ENCODE measurements at places on chromosomes 13 and 19.

GRCh38 chr19:47183601-47184000 is 47.4 kb downstream of the BBC3 start:
- no peak for DNase-seq

- no peak for DNase-seq
Observed at GRCh38 chr19:34263745-34264237, 9.4 kb downstream of the GARRE1 start.

DNA sequence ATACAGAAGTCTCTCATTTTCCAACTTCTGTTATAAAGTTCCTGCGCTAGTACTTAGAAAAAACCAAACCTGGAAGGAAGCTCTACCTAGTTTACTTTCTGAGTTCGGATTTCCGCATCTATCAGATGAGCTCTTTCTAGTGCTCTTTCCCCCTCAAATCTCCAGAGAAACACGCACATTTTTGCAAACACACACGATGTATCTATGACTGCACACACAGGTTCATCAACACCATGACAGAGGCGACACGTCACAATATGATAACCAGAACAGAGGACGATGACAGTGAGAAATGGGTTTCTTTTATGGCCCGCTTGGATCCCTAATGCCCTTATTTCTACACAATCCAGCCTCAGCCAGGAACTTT is 629 bp upstream of the LRRC63 start:
- DNase-seq, result peak; percentile 17

- DNase-seq, result no peak
Observed at GRCh38 chr19:29503785-29504184, 22.0 kb upstream of the VSTM2B start.

DNA sequence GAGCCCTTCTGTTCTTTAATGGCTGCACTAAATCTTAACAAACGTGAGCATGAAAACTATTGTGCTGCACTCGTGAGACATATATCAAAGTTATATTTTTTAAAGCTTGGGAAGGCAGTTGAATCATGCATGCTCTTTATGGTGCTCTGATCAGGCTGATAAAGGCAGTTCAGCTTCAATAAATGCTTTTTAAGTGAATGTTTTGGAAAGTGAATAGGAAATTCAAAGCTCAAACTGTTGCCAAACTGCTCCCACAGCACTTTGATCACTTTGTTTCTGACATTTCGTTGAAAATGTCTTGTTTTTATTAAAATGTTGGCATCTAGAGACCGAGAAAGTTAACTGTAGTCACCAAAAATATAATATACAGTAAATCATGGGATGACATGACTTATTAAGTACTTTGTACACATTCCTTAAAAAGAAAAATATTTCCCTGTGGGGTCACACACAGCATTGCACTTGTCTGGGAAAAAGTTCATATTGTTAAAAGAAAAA is 625.7 kb upstream of the PCDH9 start:
- no peak for DNase-seq

DNA sequence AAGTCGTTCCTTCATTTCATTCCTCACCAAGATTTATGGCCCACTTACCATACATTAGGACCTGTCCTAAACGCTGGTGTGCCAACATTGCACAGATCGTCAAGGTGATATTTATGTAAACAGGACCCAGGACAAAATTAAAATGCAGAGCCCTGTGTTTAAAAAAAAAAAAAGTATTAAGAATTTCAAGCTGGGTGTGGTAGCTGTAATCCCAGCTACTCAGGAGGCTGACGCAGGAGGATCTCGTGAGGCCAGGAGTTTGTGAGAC is 6.5 kb upstream of the ZNF444 start:
- DNase-seq, result no peak

GRCh38 chr19:47633517-47633916 is 24.6 kb downstream of the BICRA start:
- DNase-seq, result no peak

DNA sequence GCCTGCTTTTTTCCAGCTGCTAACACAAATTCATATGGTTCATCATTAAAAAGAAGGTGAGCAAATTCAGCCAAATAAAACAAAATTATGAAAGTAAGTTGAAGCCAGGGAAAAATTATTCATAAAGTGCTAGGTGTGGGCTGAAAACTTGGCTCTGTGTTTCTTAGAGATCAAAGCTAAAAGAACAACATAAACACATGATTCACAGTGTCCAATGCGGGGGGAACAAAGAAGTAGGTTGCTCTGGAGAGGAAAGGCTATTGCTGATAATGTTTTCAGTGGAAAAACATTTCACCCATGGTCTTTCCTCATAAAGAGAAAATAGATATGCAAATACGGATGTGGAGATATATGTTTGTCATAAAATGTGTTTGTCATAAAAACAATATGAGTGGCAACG is 1691.5 kb upstream of the SLC10A2 start:
- no peak for DNase-seq

- DNase-seq, result peak; percentile 68
Observed at GRCh38 chr19:13884726-13885591, 8.0 kb downstream of the NANOS3 start.

GRCh38 chr13:49454388-49455006 is 10.4 kb downstream of the SETDB2 start:
- peak; percentile 77 for DNase-seq

DNA sequence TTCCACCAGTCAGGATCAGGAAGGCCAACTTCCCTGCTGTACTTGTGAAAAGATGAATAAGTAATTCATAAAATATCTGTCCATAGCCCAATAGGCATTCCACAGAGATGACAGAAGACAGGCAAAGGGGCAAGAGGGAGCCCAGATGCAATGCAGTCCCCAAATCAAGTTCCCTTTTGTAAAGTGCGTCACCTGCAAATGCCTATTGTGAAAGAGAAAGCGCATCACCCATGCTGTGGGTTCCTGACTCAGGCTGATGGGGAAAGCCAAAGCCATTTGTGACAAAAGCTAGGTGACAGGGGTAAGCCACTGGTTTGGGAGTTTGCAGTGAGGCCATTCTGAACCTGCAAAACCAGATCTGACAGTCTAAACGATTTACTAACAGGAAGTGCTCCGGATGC is 157.5 kb upstream of the ZNF536 start:
- no peak for DNase-seq

- DNase-seq, result peak; percentile 92
Observed at GRCh38 chr13:53151336-53152056, 122.9 kb downstream of the OLFM4 start.

GRCh38 chr13:111217641-111218040 is 102.5 kb downstream of the ARHGEF7 start:
- no peak for DNase-seq

- DNase-seq, result no peak
Observed at GRCh38 chr19:55146705-55147273, 2.2 kb downstream of the TNNT1 start.

DNA sequence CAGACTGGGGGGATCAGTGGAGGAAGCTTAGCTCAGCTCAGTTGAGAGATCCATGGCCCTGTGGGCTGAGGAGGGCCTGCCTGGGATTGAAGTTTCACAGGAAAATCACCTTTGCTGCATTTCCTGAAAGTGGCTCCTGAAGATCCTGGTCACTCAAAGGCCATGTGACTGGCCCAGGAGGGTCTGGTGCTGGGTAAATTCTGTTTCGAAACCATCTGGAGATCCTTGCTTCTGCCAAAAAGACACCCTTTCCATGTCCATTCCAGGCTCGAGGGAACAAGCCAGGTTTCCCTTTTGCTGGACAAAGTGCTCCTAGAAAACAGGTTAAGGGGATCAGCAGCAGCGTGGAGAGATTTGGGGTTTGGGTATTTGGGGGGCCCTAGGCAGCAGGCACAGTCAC is 293.3 kb downstream of the ZNF536 start:
- DNase-seq, result no peak

- no peak for DNase-seq
Observed at GRCh38 chr13:78305171-78305570, 298.2 kb downstream of the POU4F1 start.

GRCh38 chr19:5977222-5977784 is 637 bp downstream of the RANBP3 start:
- DNase-seq, result peak; percentile 35

DNA sequence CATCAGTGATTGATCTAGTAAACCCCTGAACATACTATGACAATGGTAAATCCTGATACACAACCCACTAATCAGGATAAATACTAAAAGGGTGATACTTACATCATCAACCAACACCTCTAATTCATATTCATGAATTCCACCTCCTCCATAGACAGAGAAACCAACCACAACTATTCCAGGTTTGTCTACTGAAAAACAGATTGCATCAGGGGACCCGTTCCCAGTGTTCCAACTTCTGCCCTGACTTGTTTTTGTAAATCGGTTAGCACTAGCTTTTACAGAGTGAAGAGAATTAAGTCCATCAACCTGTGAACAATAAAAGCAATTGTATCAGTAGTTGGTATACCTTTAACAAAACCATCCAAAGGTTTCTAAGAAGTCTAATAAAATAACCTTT is 149.2 kb downstream of the MYCBP2 start:
- DNase-seq, result no peak

- no peak for DNase-seq
Observed at GRCh38 chr13:79830945-79831344, 350.0 kb downstream of the NDFIP2 start.

DNA sequence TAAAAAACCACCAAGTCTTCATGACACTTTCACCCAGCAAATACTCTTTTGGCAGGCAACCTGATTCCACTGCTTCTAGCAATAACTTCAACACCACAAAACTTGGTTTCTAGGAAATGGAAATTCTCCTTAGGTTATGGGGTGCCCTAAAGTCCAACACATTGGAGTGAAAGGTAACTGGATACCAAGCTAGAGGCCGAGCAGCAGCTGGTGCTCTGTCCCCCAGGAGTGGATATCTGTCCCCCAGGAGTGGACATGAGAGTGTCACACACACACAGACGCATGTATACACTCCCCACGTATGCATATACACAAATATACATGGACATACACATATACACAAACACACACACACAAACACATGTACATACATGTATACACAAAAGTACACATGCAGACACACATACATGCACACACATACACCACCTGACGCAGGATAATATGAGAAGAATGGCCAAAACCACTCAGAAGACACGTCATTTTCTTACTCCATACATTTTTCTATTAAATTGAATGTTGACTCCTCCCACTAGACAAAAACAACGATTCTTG is 50.8 kb downstream of the RFX2 start:
- DNase-seq, result no peak

DNA sequence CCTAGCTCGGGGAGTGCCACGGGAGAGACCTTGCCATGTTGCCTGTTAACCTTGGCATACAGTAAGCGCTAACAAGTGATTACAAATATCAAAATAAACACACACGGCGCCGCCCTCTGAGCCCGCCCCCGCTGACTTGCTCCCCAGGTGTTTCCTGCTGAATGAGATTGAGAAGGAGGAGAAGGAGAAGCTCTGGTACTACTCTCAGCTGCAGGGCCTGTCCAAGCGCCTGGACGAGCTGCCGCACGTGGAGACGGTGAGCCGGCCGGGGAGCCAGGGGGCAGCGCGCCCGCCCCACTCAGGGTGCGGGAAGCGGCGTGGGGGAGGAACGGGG is 5.0 kb downstream of the APC2 start:
- DNase-seq, result peak; percentile 70

- peak; percentile 86 for DNase-seq
Observed at GRCh38 chr19:1648459-1648849, 4.0 kb downstream of the TCF3 start.

DNA sequence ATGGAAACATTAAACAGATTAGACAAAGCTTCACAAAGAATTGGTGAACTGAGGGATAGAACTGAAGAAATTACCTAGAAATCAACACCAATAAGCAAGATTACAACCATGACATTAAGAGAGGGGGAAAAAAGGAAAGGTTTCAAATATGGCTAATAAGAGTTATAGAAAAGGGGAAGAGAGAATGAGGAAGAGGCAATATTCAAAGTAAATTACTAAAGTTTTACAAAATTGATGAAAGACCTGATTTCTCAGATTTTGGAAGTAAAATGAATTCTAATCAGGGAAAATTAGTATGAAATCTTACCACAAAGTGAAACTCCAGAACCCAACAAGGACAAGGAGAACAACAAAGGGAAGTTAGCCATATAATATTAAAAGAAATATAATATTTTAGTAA is 187.4 kb downstream of the NBEA start:
- no peak for DNase-seq

- no peak for DNase-seq
Observed at GRCh38 chr19:31347828-31348392, 1.3 kb downstream of the TSHZ3 start.

DNA sequence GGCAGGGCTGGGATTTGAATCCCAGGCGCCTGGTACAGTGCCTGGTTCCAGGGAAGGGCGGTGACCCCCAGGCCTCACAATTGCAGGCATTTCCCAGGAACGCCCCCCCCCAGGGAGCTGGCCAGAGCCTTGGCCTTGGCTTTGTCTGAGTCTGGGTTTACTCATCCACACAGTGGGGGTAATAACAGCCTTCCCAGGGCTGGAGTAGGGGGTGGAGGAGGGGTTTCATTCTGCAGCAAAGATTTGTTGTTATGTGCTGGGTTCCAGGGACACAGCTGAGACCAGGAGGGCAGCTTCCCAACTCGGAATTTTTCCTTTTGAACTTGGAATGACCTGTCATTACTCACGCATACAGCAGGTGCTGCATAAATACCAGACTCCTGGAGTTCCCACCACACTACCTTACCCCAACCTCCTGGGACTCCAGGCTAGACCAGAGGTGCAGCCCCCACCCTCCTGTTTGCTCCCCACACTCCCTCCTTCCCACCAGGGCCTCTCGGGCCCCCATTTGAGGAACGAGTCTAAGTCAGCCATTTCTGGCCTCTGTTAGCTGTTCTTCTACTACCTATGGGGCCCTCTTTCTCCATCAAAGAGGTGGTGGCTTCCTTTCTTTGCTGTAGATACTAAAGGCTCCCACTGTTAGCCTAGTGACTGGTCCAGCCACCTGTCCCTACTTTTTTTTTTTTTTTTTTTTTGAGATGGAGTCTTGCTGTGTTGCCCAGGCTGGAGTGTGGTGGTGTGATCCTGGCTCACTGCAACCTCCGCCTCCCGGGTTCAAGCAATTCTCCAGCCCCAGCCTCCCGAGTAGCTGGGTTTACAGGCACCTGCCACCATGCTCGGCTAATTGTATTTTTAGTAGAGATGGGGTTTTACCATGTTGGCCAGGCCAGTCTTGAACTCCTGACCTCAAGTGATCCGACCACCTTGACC is 1.6 kb upstream of the ADAMTS10 start:
- DNase-seq, result no peak

DNA sequence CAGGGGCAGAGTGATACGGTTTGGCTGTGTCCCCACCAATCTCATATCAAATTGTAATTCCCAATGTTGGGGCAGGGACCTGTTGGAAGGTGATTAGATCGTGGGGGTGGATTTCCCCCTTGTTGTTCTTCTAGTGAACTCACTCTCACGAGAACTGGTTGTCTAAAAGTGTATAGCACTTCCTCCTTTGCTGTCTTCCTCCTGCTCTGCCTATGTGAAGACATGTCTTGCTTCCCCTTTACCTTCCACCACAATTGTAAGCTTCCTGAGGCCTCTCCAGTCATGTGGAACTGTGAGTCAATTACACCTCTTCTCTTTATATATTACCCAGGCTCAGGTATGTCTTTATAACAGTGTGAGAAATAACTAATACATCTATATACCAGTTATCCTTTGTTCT is 706.4 kb upstream of the KLHL1 start:
- DNase-seq, result no peak

GRCh38 chr13:98222816-98223215 is 45.7 kb upstream of the RNF113B start:
- DNase-seq, result no peak

Data from MM.1S (cell line).